Tibial artery (tissue), 4 donors: ENCODE measurements at places on chromosomes 11 and 22.
A peak's percentile ranks its signal among the peaks of the same experiment; 100 is the strongest.

DNA sequence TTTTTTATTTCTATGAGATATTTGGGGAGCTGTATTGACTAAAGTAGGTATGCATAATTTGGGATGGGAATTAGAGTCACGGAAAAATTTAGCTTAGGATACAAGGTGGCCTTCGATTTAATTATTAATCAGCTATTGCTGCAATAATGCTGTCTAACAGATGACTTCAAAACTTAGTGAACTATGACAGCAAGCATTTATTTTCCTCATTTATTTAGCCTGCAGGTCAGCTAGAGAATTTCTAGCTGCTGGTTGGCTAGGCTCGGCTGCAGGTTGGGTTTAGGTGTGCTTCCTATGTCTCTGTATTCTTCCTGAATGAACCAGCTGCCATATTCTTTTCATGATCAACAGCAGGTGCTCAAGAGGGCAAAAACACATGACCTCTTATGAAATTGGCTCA lies 181.8 kb upstream of the RAG2 start:
- no peak for DNase-seq

GRCh38 chr22:45261407-45262088 lies 20.9 kb upstream of the KIAA0930 start:
- no peak for DNase-seq

DNA sequence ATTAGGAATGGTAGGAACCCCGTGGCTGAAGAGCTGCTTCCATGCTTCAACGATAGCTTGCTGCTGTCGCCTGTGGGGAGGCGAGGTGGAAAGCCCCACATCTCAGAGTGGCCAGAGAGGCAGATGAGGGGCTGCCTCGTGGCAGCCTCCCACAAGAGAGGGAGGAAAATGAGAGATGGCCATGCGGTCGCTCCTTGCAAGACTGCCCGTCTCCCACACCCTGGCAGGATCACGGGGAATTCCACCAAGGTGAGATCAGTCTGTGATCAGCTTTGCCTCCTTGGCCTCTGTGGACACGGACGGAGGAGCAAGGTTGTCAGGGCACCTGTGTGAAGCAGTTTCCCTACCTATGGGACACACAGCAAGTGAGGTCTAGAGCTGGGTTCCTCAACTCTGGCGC lies 3.0 kb downstream of the CRYBA4 start:
- no peak for DNase-seq

DNA sequence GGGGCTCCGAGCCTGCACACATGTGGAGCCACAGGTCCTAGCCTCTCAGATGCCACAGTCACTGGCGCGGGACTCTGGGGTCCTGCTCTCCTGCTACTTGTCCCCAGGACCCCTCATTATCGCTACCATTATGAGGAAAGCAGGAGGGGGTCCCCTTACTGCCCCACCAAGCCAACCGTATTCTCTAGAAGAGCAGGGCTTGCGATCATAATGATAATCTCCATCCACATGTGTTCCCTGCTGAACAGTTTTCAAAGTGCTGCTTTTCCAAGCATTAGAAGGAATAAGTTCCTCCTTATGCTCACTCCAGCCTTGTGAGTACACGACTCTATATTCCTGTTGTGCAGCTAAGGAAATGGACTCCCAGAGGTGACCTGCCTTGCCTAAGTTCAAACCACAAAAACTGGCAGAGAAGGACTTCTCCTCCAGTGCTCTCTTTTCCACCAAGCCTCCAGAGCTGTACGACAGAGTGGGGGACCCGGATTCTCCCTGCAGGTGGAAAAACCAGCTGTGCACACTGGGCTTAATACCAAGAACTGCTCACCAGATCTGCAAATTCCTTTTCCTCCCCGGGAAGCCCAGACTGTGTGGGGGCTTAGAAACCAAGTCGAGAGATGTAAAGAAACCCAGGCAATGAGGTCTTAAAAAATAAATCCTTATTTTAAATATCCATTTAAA lies 92.8 kb upstream of the DRD2 start:
- no peak for DNase-seq

DNA sequence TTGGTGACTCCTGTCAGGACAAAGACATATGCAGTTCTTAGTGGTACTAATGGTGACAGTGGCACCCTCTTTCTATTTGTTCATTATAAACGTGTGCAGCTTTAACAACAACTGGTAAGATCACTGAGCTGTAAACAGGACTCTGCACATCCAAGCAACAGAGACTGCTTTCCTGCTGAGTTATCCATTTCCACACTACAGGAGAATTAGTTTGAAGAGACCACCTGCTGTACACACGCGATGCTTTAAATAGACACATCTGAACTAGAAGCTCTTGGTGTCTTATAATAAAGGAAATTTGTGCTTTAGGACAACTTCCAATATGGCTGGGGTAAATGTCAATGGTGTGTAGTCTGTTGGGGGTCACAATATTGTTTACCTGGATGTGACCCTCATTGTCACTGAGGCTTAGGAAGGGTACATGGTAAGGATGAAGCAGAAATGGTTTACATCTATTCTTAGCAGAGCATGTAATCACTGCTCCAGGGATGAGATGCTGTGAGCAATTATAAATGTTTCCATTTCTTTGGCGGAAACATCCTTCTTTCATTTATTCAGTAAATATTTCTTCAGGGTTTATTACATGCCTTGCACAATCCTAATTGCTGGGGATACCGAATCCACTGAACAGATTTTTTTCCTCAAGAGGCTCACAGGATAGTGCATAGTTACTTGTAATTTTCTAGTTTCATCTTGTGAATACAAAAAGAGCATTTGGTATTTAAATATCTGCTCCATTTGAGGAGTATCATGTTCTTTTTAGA lies 354.0 kb upstream of the CCDC90B start:
- DNase-seq, result no peak

DNA sequence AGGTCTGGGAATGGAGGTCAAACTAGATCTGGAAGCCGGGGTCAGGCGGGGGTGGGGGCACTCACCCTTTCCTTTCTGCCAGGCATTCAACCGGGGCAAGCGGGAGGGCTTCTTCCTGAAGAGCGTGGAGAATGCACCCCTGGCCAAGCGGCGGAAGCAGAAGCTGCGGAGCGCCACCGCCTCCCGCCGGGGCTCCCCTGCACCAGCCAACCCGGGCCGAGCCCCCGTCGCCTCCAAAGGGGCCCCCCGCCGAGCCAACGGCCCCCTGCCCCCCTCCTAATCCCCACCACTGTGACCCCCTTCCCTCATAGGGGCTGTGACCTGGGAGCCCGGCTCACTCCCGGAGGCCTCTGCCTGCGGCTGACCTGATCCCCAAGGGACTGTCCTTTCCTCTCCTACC lies 12.2 kb downstream of the RPS6KA4 start:
- no peak for DNase-seq

GRCh38 chr11:1199241-1199750 lies 23.6 kb upstream of the MUC5B start:
- no peak for DNase-seq

- DNase-seq, result no peak
Measured at GRCh38 chr11:12865863-12866595, 143.1 kb upstream of the RASSF10 start.

GRCh38 chr11:69055598-69056516 lies 7.1 kb downstream of the TPCN2 start:
- peak; percentile 59 for DNase-seq

DNA sequence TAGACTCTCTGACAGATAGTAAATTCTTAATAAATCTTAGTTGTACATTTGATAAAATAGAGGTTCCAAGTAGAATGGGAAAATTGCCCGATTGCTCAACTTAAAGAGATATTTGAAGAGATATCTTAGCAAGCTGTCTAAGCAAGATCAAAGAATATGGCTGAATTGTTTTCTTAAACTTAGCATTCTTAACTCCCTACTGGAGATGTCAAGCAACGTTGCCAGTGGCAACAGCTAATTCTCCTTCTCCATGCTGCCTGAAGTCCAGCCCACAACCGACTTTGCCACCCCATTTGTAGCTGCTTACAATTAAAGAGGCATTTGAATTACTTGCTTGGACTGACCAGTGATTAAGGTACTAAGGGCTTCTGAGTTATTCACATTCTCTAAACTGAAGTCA lies 94.4 kb downstream of the FAM181B start:
- no peak for DNase-seq

DNA sequence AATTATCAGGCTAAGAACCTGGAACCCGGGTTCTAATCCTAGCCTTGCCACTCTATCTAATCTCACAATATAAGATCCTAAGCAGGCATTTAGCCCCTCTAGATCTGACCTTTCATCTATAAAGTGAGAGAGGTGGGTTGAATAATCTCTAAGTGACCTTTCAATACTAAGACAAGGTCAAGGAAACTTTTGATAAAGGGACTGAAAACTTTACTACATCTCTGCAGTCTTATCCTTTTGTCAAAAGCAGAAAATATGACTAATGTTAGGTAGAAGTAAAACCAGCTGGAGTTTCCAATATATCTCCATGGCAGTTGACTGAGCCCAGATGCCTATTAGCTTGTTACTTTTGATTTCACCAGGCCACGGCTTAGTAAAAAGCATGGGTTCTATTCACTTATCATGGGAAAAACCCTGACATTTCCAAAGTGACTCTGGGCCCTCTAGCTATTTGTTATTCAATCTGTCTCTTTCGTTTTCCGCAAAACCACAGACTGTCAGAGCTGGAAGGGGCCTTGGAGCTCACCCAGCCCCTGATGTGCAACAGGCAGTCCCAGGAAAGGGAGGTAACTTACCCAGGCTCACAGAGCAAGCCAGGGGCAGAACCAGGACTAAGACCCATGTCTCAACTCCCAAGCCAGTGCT lies 75.8 kb downstream of the RAB30 start:
- peak; percentile 24 for DNase-seq
